Neural progenitor cell (in vitro differentiated cells): ENCODE measurements at places on chromosomes 16 and 17. TPM values are rescaled to one million over a fixed set of nuclear protein-coding genes. Genes with fewer than 3 reads are reported as not detected.

The KRTAP4-4 gene
- not detected in 2 replicates for total RNA-seq

The SLC25A19 gene
- total RNA-seq, result 5.2 and 10.4 TPM in 2 replicates

The HOXB3 gene
- total RNA-seq, result not detected in 2 replicates

The TNFSF12 gene
- total RNA-seq, result 0.75 and 2.4 TPM in 2 replicates

The FOXJ1 gene
- total RNA-seq, result 0.49 and 1.7 TPM in 2 replicates

The HSD3B7 gene
- total RNA-seq, result 1.4 and 2.9 TPM in 2 replicates

The RPRML gene
- total RNA-seq, result 0.65 TPM in 1 of 2 replicates, not detected in the other

DNA sequence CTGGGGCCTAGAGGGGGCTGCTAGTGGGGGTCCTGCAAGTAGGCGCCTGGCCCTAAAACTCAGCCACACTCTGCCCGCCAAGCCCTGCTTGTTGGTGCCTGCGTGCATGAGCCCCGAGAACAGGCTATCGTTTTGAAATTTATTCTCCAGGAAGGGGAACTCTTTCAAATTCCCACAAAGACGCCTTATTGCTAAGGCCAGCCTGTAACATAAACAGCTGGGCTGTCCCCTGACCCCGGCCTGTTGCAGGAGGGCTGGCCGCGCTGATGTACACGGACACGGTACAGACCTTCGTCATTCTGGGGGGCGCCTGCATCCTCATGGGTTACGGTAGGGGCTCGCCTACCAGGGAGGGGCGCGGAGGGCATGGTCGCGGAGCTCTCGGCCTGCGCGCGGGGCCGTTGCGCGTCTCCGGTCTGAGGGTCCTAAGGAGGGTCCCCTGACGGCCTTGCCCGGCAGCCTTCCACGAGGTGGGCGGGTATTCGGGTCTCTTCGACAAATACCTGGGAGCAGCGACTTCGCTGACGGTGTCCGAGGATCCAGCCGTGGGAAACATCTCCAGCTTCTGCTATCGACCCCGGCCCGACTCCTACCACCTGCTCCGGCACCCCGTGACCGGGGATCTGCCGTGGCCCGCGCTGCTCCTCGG is 4.3 kb downstream of the SLC5A2 start:
- H3K4me3 ChIP-seq, result peak overlapping the region; percentile 56
- peak; percentile 23 for DNase-seq
- H3K36me3 ChIP-seq, result no peaks in the 10 kb centered on the region
- H3K27me3 ChIP-seq, result peaks cover 77% of the 10 kb centered on the region
- H3K4me1 ChIP-seq, result peaks cover 5% of the 10 kb centered on the region

DNA sequence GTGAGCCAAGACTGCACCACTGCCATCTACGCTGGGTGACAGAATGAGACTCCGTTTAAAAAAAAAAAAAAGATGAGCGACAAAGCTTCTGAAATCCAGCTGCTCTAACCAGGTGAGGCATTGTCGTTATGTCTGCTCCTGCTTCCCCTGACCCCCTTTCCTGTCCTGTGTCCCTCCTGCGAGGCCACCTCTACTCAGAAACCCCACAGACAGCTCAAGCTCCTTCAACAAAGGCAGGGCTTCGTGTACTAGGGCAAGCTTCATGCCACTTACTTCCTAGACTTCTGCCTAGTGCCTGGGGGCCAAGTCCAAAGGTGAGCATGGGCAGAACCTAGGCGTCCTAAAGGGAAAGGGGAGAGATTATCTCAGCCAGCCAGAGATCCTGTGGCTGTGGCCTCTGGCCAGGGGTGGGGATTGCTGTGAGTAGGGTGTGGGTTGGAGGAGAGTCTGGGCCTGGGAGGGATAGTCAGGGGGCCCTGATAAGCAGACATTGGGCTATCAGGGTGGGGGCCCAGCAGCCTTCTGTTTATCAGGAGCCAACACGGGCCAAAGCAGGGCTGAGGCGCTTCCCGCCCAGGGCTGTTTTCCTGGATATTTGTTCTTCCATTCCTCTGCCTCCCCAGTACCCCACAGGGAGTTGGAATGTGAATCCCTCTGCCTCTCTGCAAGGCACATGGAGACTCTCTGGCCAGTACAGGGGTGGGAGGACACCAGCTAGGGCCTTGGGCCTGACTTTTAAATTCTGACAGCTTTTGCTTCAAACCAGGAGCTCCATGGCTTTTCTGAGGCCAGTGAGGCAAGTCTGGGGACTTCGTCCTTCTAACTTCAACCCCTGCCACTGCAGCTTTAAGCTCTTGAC is 10.4 kb downstream of the ERAL1 start:
- no peaks in the 10 kb centered on the region for H3K36me3 ChIP-seq
- H3K27ac ChIP-seq, result no peak overlapping the region
- no peak for DNase-seq
- H3K27me3 ChIP-seq, result no peaks in the 10 kb centered on the region
- no peaks in the 10 kb centered on the region for H3K4me1 ChIP-seq

DNA sequence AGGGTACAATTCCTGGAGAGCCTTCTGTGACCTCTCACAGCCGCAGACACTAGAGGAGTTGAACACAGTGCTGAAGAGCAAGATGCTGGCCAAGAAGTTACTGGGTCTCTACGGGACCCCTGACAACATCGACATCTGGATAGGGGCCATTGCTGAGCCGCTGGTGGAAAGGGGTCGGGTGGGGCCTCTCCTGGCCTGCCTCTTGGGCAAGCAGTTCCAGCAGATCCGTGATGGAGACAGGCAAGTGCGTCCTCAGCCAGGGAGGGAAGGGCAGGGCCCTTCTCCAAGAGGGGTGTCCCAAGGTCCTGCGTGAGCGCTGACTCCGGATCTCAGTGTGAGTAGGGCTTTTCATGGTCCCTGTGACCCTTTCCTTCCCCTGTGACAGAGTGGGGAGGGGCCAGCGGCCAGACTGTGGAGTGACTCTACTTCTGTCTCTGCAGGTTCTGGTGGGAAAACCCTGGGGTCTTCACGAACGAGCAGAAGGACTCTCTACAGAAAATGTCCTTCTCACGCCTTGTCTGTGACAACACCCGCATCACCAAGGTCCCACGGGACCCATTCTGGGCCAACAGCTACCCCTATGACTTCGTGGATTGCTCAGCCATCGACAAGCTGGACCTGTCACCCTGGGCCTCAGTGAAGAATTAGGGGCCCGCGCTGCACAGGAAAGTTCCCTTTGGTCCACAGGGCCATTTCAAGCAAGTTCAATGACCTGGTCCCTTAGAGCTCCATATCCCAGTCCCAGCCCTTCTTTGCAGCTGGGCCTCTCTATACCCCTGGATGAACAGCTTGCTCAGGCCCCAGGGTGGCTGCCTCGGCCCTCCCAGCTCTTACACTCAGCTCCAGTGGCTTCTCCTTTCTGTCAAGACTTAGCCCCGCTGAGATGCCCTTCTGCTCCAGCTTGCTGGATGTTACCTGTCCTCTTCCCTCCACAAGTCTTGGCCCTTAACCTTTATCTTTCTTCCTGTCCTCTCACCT is 13.1 kb downstream of the MPO start:
- no peaks in the 10 kb centered on the region for H3K36me3 ChIP-seq
- H3K27me3 ChIP-seq, result peaks cover 28% of the 10 kb centered on the region
- no peak for DNase-seq
- H3K4me1 ChIP-seq, result no peaks in the 10 kb centered on the region

DNA sequence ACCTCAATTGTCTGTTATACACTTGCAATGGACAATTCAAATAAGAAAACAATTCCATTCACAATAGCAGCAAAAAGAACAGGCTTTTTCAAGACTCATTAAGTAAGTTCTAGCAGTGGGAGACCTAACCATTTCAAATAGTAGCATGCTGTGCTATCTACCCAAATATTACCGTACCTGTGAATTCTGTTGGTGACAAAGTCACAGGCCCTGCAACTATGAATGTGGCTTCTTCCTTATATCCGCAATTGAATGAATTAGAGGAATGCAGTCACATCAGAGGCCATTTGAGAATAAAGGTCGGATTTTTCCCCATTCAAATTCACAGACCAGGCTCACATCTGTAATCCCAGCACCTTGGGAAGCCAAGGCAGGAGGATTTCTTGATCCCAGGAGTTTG is 800 bp upstream of the NME4 start:
- H3K36me3 ChIP-seq, result no peaks in the 10 kb centered on the region
- peak; percentile 40 for DNase-seq
- peaks cover 7% of the 10 kb centered on the region for H3K4me1 ChIP-seq
- peaks cover 2% of the 10 kb centered on the region for H3K27me3 ChIP-seq

GRCh38 chr17:49452201-49452600 is 37.5 kb upstream of the PHB1 start:
- DNase-seq, result no peak
- no peak overlapping the region for H3K4me3 ChIP-seq
- H3K27me3 ChIP-seq, result no peaks in the 10 kb centered on the region
- H3K27ac ChIP-seq, result no peak overlapping the region
- peaks cover 10% of the 10 kb centered on the region for H3K4me1 ChIP-seq
- no peaks in the 10 kb centered on the region for H3K36me3 ChIP-seq

DNA sequence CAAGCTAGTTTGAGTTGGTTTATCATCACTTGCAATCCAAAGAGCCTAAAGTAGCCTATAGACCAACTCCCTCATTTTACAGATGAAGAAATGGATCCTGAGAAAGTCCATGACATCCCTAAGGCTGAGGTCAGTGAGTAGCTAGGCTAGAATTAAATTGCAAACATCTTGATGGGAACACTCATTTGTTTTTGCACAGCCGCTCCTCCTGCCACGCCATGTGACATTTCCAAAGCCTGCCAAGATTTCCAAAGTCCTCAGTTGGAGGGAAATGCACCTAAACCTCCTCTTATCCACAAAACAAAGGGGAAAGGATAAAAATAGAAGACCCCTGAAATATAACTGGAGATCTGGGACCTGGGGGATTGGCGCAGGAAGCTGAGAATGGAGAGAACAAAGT is 15.0 kb downstream of the TMEM92 start:
- DNase-seq, result no peak
- no peaks in the 10 kb centered on the region for H3K36me3 ChIP-seq
- H3K27me3 ChIP-seq, result no peaks in the 10 kb centered on the region
- peaks cover 9% of the 10 kb centered on the region for H3K4me1 ChIP-seq
- H3K27ac ChIP-seq, result no peak overlapping the region
- no peak overlapping the region for H3K4me3 ChIP-seq

DNA sequence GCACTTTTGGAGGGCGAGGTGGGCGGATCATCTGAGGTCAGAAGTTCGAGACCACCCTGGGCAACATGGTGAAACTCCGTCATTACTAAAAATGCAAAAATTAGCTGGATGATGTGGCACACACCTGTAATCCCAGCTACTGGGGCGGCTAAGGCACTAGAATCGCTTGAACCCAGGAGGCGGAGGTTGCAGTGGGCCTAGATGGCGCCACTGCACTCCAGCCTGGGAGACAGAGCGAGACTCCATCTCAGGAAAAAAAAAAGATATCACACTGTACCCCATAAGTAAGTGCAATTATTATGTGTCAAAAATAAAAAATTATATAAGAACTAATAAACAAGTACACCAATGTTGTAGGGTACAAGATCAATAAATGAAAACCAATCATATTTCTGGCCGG is 200.0 kb downstream of the CDRT15L2 start:
- no peaks in the 10 kb centered on the region for H3K4me1 ChIP-seq
- H3K27ac ChIP-seq, result no peak overlapping the region
- H3K27me3 ChIP-seq, result no peaks in the 10 kb centered on the region
- no peak for DNase-seq
- H3K36me3 ChIP-seq, result no peaks in the 10 kb centered on the region
- H3K4me3 ChIP-seq, result no peak overlapping the region

DNA sequence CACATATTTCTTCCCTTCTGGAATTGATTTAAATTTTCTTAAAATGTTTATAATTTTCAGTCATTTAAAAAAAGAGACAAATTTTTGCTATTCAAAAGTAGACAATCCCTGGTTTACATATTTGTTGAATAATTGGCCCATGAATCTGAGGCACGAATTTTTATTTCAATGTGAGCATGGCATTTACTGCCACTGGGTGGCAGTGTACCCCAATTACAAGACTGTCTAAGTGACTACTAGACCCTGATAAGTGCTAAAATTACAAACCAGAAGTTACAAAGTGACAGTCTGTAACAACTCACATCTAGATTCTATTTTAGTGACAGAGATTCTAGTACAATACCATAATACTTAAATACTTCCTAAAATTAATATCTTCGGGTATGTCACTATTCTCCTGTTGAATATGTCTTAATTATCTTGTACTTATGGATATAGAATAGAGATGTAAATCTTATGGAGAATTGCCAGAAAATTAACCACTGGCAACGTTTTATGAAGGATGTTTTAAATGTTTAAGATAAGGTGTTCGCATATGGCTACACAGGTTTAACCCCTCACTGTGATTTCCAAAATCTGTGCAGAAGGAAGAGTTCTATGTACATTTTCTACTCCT is 235.8 kb downstream of the MAP2K4 start:
- no peaks in the 10 kb centered on the region for H3K27me3 ChIP-seq
- no peaks in the 10 kb centered on the region for H3K36me3 ChIP-seq
- no peak overlapping the region for H3K27ac ChIP-seq
- peak; percentile 64 for DNase-seq

- H3K4me1 ChIP-seq, result peaks cover 8% of the 10 kb centered on the region
- H3K27ac ChIP-seq, result no peak overlapping the region
- H3K36me3 ChIP-seq, result no peaks in the 10 kb centered on the region
- H3K27me3 ChIP-seq, result no peaks in the 10 kb centered on the region
Observed at GRCh38 chr16:9845661-9846361, 336.4 kb downstream of the GRIN2A start.

DNA sequence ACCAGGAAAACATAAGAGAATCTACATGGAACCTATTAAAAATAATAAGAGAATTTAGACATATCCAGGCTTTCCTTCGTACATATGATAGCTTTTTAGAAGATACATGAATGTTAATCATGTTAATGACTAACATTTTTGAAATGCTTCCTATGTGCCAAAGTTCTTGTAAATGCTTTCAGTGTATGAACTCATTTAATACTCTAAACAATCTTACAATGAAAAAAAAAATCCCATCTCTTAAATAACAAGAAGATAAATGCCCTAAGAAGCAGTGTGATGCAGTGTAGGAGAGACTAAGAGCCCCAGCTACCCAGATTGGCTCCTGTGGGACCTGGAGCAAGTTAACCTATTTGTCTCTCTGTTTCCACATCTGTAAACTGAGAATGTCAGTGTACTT is 220.4 kb upstream of the MYOCD start:
- H3K36me3 ChIP-seq, result no peaks in the 10 kb centered on the region
- no peak overlapping the region for H3K27ac ChIP-seq
- no peaks in the 10 kb centered on the region for H3K27me3 ChIP-seq
- H3K4me1 ChIP-seq, result no peaks in the 10 kb centered on the region

DNA sequence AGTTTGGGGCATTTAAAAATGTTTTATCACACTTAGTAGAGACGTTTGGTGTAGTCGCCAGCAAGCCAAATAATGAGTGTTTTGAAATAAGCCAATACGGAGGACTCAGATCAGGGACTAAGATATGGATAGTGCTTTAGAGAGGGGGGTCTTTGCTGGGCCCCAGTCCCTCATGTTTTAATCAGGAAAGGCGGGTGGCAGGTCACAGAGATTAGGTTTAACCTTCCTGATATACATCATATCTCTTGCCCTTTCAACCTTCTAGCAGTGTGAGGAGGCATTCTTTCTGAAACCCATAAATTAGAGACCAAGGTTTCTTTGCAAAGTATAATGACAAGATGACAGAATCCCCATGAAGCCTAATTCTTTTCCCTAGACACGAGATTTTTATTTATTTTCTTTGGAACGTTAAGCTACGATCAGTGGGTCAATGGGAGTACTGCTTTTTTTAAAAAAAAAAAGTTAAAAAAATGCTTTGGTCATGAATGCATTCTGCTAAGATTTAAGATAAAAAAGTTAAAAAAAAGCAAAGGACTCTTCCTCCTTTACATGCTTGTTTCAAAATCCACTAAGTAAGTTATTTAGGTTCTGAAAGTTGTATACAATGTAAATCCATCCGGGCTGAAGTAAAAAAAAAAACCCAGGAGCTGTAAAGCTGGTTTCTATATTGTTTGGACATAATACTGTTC is 572.1 kb upstream of the SALL1 start:
- no peaks in the 10 kb centered on the region for H3K27me3 ChIP-seq
- H3K27ac ChIP-seq, result peak overlapping the region; percentile 21
- H3K36me3 ChIP-seq, result no peaks in the 10 kb centered on the region
- peaks cover 18% of the 10 kb centered on the region for H3K4me1 ChIP-seq
